ENCODE measurements at places on chromosomes 16 and 17.

GRCh38 chr17:77872199-77872598 lies 86.3 kb upstream of the TNRC6C start:
- DNase-seq: no peak

DNA sequence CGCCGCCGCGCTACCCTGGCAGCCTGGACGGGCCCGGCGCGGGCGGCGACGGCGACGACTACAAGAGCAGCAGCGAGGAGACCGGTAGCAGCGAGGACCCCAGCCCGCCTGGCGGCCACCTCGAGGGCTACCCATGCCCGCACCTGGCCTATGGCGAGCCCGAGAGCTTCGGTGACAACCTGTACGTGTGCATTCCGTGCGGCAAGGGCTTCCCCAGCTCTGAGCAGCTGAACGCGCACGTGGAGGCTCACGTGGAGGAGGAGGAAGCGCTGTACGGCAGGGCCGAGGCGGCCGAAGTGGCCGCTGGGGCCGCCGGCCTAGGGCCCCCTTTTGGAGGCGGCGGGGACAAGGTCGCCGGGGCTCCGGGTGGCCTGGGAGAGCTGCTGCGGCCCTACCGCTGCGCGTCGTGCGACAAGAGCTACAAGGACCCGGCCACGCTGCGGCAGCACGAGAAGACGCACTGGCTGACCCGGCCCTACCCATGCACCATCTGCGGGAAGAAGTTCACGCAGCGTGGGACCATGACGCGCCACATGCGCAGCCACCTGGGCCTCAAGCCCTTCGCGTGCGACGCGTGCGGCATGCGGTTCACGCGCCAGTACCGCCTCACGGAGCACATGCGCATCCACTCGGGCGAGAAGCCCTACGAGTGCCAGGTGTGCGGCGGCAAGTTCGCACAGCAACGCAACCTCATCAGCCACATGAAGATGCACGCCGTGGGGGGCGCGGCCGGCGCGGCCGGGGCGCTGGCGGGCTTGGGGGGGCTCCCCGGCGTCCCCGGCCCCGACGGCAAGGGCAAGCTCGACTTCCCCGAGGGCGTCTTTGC lies 3.1 kb downstream of the HIC1 start:
- DNase-seq: peak; percentile 57

DNA sequence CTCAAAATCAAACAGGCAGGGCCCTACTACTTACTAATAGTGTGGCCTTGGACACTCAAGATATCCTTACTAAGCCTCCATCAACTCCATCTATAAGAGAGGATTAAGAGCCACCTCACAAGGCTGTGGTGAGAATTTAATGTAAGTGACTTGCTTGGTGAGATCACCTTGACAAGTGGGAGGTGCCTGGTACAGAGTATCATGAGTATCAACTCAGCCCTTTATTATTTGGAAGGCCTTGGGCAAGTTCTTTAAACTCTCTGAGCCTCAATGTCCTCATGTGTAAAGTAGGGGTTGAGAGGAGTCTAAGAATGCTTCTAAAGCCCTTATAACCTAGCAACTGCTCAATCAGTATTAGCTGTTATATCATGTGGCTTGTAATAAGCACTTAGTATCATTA lies 15.0 kb downstream of the THUMPD1 start:
- DNase-seq: no peak

- DNase-seq: no peak
Measured at GRCh38 chr16:61179561-61179960, 856.7 kb downstream of the CDH8 start.

- no peak for DNase-seq
Measured at GRCh38 chr16:49539758-49540157, 166.2 kb downstream of the C16orf78 start.

DNA sequence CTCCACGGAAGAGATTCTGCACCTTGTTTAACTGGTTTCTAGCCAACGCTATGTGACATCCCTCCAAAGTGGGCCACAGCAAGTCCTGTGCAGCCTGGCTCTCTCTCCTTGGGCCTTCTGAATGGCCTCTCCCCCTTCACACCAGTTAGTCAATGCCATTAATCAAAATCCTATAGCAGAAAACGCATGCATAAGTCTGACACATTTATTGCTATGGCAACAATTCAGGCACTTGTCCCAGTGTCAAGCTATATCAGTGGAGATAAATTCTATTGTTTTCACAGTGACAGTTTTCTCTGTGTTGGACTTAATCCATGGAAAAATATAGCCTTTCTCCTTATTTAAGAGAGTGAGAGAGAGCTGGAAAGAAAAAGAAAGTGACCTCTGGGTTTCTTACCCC lies 87.2 kb upstream of the TOX3 start:
- DNase-seq: no peak
